ENCODE measurements at places on chromosomes 12 and 14. TPM values are rescaled to one million over a fixed set of nuclear protein-coding genes. Genes with fewer than 3 reads are reported as not detected.

DNA sequence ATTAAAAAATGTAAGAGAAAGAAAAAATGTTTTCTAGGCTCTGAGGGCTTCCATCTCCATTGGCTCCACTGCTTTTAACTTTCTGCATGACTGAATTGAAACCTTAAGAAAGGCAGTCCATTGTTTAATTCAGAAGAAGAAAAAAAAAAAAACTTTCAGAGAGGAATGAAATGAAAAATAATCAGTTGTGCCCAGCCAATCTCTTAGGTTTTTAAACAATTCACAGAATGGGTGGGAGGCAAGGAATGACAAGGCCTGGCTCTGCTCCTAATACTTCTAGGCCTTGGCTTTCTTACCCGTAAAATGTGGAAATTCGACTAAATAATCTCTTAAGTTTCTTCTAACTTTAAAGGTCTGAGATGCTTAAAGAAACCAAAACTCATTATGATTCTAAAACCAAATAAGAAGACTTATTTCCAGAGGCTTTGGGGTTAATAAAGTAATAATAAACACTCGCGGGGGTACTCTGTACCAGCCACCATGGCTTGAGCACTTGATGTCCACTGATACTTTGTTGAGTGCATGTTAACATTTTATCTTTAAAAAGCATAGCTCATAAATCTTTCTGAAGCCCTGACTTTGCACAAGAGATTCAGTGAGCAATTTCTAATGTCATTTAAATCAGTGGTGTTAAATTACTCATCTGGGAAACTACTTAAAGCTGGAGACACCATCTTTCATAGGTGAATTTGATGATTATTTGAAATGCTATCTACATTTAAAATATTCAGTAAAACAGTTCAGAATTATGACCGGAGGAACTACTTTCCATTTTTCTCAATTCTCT is 49.6 kb downstream of the STON2 start:
- DNase-seq = no peak

GRCh38 chr12:15700595-15700994 is 88.6 kb downstream of the EPS8 start:
- no peak for DNase-seq

The CACNA2D4 gene
- total RNA-seq = 3.3 TPM

The DNAJC22 gene
- total RNA-seq = 34.2 TPM

DNA sequence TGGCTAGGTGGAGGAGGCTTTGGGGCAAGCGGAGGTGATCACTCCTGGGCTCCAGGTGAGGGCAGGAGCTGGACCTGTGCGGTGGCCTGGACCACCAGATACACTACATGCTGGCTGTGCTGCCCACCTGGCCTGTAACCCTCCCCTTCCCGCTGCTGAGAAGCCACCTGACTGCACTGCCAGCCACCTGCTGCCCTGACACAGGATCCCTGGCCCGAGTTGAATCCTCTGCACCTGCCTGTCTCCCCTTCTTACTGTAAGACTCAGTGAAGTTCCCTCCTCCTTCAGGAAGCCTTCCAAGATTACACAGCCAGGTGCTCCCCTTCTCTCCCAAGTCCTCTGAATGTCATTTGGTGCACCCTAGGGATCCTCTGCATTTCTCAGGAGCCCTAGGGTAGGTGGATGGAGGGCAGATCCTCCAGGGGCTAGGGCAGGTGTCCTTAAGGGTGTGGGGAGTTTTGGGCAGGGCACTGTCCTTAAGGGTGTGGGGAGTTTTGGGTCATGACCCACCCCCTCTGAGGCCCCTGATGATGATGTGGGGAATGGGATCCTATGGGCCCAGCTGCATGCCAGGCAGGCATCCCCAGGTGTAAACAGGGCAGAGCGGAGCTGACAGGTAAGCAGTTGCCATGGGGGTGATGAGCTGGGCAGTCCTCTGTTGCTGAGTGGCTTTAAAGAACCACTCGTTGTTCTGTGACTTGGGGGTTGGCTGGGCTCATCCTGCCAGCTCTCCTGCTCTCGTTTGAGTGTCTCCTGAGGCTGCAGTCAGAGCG is 6.7 kb upstream of the MTA1 start:
- no peak for DNase-seq

- no peak for DNase-seq
These were observed 1.5 kb downstream of the FRMD6 start for GRCh38 chr14:51653079-51653774.

DNA sequence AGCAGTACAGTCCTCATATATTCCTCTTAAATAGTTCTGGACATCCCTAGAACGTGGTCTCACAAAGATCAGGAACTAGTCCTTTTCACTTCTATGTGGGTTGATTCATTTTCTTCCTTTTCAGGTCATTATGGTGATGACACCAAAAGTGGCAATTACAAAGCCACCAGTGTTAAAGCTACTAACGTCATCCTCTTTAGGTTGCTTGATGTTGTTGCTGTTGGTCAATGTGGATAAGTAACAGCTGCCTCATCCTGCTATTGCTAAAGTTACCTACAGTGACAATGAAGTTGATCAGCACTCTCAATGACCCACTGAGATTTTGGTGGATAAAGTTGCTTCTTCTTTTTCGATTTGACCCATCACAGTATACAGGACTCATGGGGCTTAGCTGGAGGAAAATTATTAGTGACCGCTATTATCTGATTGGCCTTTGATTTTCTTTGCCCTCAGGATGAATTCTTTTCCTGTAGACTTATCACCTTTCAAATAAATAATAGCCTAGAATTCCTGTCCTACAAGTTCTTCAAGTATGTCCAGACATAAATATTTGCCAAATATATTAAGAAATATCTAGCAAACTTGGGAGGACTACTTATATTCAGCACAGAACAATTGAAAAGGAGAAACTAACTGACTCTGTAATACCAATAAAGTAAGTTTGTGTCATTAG is 54.0 kb upstream of the ATP2B1 start:
- no peak for DNase-seq

DNA sequence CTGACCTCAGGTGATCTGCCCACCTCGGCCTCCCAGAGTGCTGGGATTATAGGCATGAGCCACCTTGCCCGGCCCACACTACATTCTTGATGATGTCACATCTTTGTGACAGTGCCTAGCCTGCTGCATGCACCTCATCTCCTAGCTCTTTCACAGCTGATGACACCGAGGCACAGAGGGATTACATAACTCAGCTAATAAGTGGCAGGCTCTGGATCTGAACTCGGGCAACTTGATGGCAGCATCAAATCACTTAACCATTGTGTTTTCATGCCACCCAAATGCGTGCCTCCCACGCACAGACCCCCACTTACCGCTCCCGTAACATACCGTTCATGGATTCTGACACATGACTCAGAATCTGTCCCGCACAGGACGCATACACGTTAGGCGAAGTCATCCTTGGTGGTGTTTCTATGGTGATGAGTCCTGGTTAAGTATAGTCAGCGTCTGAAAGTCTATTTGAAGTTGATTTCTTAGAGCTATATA is 7.4 kb downstream of the TMEM120B start:
- DNase-seq = no peak

DNA sequence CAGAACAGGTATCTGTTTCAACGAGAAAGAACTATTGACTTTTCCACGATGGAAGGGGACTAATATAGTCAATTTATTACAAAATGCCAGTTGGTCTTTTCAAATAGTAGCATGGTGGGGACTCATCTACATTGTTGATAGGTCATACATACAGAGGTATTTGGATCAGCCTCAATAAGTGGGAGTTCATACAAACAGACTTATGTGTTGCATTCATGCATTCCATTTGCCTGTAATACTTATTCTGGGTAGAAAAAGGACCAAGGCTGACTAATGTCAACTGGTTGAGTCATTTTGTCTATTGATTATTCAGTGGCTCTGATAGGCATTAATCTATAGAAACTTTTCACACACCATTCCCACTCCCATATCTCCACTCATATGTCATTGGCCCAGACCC is 41.5 kb upstream of the GLIPR1 start:
- no peak for DNase-seq

Measured in colonic mucosa (tissue), 4 donors.